ENCODE measurements at places on chromosomes 6 and 20. TPM values are rescaled to one million over a fixed set of nuclear protein-coding genes. Genes with fewer than 3 reads are reported as not detected.

- DNase-seq = no peak
These were observed 126.7 kb downstream of the RTN4IP1 start for GRCh38 chr6:106502559-106502958.

DNA sequence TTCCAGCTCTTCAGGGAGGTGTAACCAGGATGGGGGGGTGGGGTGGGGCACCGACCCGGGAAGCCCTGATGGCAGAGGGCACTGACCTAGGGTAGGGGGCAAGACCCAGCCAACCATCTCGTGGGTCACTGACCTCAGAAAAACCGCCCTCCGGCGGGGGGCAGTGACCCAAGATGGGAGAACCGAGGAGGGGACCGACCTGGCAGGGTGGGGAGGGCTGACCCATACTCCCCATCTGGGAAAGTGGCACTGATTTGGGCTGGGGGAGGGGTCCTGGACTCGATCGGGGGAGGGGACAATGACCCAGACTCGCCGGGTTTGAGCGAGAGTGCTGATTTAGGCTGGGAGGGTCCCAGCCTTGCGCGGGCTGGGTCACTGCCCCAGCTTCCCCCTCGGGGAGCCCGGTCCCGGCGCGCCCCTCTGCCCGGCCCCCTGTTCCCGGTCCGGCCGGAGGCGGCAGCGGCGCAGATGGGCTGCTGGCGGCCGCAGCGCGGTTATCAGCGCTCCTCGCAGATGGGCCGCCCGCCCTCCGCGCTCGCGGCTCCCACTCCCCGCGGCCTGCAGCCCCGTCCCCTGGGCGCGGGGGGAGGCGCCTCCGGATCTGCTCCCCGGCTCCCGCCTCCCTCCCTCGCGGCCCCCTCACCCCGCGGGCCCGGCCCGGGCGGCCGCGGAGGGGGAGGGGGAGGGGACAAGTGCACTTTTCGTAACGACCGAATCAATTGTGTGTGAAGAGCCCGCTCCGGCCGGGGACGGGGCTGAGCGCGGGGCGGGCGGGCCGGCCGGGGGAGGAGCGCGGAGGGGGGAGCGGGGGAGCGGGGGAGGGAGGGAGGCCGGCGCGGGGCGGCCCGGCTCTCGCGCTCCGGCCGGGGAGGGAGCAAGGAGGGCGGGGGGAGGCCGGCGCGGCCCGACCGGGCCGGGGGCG is 2.2 kb downstream of the NOL4L start:
- no peak for DNase-seq

DNA sequence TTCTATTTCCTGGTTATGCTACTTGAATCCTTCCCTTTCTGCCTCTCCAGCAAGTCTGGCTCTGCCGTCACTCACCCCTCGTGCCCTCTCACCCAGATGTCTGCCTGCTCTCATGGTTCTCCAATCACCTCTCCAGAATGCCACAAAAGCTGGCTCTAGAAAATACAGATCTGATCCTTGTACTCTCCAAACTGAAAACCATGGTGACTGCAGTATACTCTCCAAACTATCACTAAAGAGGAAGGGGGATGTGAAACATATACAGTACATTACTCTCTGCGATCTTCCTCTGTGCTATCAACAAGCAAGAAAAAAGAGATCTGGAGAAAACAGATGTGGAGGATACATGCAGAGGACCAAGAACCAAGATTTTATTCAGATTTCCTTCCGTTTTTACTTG is 91.1 kb downstream of the ATXN1 start:
- DNase-seq = no peak

DNA sequence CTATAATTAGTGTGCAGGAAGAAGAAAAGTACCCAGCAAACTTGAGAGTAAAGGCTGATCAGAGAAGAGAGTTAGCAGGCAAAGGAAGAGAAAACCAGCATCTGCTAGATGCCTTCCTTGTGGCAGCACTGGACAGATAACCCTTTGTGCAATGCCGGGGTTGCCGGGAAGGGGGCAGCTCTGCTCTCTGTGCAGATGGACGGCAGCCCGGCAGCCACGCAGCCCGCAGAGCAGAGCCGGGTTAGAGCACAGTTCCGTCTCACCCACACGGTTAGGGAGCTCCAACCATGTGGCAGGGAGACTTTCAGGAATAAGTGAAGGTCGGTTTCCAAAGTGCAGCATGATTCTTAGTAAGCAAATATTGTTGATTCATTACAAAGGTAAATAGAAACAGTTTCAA is 80.0 kb upstream of the RPS6KA2 start:
- no peak for DNase-seq

MMP24 gene
- total RNA-seq = 13.7 TPM

DNA sequence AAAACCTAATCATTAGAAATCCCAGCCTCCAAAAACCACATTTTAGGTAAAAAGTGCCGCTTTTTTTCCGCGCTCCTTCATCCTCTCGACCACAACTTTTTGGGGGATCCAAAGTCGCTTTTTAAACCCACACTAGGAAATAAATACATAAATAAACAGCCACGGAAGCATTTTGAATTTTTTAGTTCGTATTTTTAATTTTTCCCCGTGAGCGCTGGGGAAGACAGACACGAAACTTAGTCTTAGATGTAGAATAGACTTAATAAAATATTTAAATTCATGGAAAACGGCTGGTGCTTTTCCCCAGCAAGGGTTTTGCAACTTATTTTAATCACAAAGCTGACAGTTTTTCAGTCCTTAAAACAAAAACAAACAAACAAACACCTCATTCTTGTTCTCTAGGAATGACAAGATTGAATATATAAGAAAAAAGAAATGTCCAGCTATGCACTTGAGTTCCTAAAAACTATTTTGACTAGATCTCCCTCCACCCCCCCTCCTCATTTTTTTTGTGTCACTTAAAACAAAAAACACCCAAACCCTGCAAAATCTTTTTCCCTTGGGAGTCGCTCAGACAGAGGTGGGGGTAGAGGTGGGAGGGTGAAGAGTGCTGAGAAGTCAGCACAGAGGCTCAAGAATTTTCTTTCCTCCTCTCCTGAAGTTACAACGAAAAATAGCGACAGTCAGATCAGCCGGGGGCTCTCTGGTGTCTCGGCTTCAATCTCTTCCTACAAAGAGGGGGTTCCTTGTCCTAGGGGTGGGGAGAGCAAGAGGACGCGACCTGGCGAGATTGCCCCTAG is 43.4 kb upstream of the SUPT3H start:
- no peak for DNase-seq

GRCh38 chr6:139288496-139289040 is 3.2 kb downstream of the TXLNB start:
- DNase-seq = no peak

DNA sequence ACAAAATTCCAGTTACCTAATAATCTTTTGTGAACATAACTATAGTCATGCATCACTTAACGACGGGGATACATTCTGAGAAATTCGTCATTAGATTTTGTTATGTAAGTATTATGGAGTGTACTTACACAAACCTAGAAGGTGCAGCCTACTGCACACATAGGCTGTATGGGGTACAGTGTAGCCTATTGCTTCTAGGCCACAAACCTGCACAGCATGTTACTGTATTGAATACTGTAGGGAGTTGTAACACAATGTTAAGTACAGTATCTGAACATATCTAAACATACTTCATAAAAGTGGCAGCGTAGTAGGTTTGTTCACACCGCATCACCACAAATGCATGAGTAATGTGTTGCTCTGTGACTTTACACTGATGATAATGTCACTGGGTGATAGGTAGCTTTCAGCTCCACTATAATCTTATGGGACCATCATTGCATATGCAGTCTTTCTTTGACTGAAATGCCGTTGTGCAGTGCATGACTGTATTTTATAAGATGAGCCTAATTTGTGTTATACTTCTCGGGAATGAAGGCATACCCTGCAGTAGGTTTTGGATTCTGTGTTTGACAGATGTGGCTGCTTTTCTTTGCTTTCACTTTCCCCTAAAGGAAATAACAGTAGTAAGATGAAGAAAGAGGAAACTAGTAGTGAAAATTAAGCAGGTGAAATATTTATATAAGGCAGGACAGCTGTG is 365.6 kb downstream of the FARS2 start:
- DNase-seq = no peak

PLTP gene
- total RNA-seq = 167 TPM

DNA sequence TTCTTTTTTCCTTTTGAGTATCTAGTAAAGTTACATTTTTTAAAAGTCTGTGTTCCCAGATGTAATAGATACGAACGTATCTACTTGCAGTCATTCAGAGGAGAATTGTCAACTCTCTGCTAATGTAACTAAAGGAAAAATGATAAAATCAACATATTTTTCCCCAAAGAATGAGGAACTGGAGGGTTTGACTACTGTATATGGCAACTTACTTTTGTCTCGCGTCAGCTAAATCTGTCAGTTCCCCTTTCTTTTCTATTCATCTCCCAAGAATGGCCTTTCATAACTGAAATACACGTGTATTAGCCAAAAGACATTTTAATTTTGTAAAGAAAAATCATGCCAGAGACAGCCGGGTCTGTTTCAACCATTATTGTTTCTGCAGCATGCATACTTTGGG is 5.4 kb downstream of the EYA2 start:
- DNase-seq = no peak

GRCh38 chr6:116556065-116556464 is 2.5 kb downstream of the CALHM4 start:
- DNase-seq = peak; percentile 87

GRCh38 chr20:62910777-62911497 is 15.4 kb downstream of the DIDO1 start:
- DNase-seq = no peak

DNA sequence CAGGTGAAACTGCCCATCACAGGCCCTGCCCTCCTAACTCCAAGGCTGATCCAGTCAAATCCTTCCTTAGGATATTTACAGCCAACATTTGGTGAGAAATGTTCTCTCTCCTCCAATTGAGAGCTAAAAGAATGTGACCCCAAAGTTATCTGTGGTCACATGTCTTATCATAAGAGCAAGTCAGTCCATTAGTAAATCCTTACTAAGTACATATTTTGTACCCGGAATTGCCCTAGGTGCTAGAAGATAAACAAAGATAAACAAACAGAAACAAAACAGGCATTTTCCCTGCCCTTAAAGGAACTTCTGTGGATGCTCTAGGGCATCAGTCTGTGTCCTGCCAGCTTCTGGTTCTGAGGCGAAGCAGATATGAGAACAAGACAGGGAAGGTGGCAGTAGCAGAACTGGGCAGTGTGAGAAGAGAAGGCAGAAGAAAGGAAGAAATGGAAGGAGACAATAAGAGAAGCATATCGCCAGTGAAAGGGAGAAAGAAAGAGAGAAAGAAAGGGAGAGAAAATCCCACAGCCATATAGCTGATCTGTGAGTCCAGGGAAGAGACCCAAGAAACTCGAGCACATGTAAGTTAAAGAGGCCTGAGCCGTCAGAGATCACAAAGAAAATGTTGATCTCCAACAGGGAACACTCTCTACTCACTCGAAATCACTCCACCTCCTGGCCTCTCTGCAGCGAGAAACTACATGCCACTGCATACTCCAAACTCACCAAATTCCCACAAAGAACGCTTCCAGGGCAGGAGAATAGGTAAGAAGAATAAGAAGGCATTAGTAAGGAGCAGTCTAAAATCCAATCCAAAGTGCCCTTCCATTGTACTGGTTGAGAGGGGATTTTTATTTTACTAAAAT is 41.7 kb downstream of the CDK5RAP1 start:
- DNase-seq = no peak

GRCh38 chr6:53532061-53532797 is 12.7 kb downstream of the GCLC start:
- no peak for DNase-seq

GRCh38 chr6:43856005-43856765 is 86.2 kb downstream of the VEGFA start:
- no peak for DNase-seq

NHSL1 gene
- total RNA-seq = 28.7 TPM

- no peak for DNase-seq
These were observed 69.1 kb downstream of the SCAND1 start for GRCh38 chr20:35885212-35885611.

PXMP4 gene
- 1.2 TPM for total RNA-seq

RNF8 gene
- total RNA-seq = 22.4 TPM

LTB gene
- total RNA-seq = 0.52 TPM

BMP6 gene
- total RNA-seq = 2.8 TPM

MEI4 gene
- 0.54 TPM for total RNA-seq

- no peak for DNase-seq
These were observed 51.2 kb downstream of the ORC3 start for GRCh38 chr6:87641065-87641692.

- DNase-seq = peak; percentile 24
These were observed 888 bp downstream of the SLC17A5 start for GRCh38 chr6:73652637-73653570.

DNA sequence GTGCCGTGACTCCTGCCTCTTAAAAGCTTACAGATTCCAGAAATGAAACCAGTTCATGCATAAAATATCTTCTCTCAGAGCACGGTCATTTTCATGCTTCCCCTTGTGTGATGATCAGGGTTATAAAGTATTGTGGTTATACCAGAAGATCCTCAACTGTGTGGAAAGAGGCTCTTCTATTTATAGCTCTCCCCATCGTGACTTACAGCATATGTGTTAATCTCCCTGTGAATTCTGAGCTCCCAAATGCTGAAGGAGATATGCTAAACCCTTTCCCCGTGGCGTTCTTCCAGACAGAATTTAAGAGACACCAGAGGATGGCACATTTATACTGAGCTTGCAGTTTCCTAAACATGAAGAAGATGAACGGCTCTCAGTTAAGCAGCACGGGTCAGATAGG is 158.8 kb downstream of the CDH26 start:
- no peak for DNase-seq

GRCh38 chr6:17867880-17868279 is 119.6 kb downstream of the KIF13A start:
- peak; percentile 80 for DNase-seq

HSF2 gene
- 9.2 TPM for total RNA-seq

GRCh38 chr20:61135266-61135665 is 116.8 kb upstream of the CDH4 start:
- DNase-seq = no peak

DNA sequence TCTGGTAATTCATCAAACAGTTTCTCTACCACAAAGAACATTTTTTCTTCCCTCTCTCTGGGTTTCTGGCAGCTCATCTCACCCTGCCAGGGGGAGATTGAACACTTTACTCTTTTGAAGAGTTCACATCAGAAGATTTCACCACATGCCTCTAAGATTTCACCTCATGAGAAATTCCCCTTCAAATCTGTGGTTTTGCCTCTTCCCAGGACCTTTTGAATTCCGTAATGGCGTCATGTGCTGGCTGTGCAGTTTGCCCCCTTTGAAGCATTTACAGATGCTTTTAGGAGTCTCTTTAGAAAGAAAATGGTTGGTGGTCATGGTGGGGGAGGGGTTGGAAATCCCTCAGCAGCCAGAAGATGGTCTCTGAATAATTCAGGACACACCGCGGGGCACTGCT is 486.1 kb downstream of the QKI start:
- DNase-seq = peak; percentile 96

BMP2 gene
- total RNA-seq = 9.2 TPM

Data from astrocyte (in vitro differentiated cells and primary cell).